ENCODE measurements at places on chromosomes 16 and 17.

GRCh38 chr16:85286066-85286831, 174.0 kb upstream of the CIBAR2 start:
- no peak for DNase-seq

DNA sequence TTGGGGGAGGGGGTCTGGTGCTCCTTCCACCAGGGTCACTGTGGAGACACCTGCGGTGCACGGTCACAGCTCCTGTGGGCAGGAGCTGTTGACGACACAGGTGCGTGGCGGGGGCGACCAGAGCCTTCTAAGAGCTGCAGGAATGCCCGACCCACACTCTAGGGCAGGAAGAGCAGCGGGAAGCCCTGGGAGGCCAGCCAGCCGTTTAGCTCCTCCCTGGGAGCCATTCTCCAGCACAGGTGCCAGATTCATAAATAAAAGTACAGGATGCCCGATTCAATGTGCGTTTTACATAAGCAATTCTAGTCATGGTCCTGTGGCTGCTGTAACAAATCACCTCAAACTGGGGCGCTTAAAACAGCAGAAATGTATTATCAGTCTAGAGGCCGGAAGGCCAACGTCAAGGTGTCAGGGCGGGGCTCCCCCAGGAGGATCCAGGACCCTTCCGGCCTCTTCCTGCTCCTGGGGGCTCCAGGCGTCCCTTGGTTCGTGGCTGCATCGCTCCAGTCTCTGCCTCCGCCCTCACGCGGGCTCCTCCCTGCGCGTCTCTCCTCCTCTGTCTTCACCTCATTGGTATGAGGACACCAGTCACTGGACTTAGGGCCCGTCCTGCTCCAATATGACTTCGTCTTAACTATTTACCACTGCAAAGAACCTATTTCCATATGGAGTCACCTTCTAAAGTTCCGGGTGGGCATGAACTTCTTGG, 155.4 kb downstream of the FOXL1 start:
- DNase-seq, result no peak

- no peak for DNase-seq
These were observed 4.6 kb upstream of the PIEZO1 start for GRCh38 chr16:88789594-88789993.

GRCh38 chr16:17748044-17748719, 277.4 kb upstream of the XYLT1 start:
- DNase-seq, result no peak

DNA sequence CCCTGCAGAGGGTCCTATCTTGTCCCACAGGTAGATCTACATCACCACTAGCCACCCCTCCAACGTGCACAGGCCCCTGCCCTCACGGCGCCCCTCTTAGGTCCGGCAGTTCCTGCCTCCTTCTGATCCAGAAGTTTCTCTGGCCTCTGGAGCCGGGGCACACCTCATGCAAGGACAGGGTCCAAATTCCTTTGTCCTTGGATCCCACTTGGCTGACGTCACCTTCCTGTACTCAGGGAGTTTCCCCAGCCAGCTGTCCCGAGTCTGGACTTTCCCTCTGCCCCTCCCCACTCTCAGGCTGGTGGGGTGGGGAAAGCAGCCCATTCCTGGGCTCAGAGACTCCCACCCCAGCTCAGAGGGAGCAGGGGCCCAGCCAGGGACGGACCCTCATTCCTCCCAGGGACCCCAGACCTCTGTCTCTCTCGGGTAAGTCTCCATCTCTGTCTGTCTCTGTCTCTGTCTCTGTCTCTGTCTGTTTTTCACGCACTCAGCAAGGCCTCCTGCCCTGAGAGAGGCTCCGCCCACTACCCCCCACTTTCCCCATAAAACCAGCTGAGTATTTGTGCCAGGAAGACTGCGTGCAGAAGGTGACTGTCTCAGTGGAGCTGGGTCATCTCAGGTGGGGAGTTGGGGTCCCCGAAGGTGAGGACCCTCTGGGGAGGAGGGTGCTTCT, at the start of gene IL32:
TSS of gene IL32 (plus strand) at position 572 of the 673 bp plus-strand sequence. CDS start 172 bp downstream, outside the sequence.
- DNase-seq, result peak; percentile 66

- DNase-seq, result no peak
These were observed 17.0 kb downstream of the RPTOR start for GRCh38 chr17:80561541-80562114.

DNA sequence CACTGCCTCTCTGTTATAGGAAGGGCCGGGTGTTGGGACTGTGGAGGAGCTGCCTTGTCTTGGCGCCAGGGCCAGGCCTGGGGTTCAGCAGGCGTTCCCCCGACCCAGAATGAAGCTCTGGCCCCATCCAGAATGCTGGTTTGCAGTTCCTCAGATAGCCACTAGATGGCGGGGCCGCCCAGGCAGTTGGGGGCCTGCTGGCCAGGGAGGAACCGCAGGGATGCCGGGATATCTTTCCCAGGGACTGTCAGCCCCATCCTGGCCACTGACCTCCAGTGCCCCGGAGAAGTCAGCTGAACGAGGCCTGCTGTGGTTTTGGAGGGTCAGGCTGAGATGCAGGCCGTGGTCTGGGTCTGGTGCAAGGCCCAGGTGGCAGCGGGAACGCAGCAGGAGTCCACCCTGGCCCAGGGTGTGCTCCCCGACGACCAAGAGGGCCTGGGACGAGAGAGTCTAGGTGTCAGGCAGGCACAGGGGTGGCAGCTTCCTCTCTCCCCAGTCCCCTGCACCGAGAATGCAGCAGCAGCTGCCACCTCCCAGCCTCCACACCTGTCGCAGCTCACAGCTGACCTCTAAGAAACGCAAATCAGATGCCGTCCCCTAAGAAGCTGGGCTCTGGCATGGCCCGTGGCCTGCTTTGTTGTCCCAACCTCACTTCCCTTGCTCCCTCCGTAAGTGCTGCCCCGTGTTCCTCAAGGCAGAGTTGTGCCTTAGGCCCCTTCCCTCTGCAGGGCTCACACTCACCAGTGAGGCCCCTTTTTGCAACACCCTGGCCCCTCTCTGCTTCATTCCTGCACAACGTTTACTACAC, 51.2 kb downstream of the RMI2 start:
- peak; percentile 57 for DNase-seq

DNA sequence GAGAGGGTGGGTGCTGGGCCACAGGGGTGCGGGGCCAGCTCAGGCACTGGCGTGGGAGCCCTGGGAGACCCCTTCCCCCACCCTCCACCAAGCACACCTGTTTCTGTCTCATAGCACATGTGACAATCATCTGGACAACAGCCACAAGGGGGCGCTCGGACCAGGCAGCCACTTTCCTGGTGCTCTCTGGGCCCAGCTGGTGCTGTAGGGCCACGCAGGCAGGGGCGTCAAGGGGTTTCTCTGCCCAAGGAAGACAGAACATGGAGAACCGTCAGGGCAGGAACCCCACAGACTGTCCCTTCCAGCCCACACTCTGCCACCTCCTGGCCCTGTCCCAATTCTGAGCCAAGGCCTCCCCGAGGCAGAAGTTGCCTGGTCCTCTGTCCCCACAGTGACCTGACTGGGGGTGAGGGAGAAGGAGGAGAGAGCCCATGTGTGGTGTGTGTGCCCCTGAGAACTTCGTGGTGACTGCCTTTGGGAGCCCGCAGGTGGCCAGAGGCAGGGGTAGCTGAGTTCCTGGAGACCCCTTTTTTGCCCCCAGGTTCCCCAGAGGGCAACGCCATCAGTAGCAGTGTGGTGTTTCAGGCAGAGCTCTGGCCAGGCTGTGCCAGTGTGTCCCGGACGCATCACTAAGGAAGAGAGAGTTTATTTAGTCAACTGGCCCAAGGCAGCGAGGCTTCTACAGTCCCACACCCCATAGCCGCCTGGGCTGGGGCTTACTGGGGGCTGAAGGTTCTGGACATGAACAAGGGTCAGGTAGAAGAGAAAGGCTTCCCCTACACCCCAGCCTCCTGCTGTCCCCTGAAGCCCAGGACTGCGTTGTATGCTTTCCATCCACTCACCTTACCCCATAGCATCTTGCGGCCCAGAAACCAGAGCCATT, 3.1 kb upstream of the SETD6 start:
- peak; percentile 88 for DNase-seq

DNA sequence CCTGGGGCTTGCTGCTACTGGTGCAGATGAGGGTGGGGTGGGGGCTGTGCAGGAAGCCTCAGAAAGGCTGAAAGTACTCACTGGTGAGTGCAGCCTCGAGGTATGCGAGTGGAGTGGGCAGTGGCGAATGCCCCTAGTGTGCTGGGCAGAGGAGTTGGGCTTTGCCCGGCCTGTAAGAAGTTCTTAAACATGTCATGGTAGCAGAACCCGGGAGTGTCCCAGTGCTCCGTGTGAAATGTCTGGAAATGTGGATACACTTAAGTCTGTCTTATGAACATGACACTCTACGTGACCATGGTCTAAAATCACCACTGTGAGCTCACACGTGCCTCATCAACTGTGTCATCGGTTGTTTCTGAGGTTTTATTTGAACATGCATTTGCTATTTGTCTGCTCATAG, 1.7 kb downstream of the SMTNL2 start:
- DNase-seq, result no peak

DNA sequence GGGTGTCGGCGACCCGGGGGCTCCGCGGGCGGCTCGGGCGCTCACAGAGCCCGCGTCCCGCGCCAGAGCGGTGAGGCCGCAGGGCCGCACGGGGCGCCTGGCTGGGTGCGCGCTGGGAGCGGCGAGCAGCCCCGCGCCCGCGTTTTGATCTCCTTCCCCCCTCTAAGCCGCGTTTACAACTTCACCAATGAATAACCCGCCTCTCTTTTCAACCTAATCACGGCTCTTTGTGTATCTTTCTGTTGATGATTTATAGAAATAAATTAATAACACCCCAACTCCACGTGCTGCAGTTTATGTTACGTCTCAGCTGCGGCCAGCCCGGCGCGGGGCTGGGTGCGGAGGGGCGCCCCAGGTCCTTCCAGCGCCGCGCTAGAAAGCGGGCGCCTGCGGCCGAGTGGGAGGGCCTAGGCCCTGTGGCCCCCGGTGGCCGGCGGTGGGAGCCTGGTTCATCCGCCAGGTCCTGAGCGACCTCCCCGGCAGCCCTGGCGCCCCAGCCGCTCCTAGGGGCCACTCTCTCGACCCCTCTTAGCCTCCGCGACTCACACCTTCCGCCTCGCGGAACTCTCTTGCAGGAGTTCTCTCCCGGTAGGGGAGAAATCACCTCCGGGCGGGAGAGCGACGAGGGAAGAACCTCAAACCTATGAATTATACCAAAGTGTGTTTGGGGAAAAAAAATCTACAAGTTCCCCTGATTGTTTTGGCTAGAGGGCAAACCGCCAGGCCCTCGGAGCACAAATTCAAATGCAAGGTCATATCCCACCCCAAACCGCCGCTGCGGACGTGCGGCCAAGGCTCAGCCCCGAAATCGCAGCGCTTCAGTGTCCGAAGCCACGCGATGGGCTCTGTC, 1.9 kb downstream of the HNF1B start:
- DNase-seq, result no peak

DNA sequence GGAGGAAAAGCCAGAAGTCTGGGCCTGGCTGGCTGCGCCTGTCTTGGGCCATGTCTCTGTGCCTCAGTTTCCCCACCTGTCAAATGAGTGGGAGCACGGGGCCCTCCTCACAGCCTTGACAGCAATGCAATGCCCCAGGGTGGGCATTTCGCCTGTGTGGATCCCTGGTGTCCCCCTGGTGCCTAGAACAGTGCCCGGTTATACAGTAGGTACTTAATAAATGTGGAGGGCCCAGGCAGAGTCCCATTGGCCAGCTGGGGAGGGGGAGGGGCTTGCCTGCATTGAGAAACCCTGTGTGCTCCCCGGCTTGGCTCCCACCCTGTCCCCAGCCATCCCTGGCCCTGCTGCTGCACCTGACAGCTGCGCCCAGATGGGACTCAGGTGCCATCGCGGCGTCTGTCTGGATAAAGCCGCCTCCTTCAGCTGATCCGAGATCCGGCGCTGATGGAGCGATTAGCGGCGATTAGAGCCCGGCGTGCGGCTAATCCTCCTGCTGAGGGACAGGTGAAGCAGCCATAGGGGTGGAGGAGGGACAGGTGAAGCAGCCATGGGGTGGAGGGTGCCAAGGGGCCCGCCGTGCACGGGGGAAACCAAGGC, 12.4 kb downstream of the ZFPM1 start:
- no peak for DNase-seq

GRCh38 chr17:62112229-62112628, 47.2 kb upstream of the MED13 start:
- DNase-seq, result no peak

DNA sequence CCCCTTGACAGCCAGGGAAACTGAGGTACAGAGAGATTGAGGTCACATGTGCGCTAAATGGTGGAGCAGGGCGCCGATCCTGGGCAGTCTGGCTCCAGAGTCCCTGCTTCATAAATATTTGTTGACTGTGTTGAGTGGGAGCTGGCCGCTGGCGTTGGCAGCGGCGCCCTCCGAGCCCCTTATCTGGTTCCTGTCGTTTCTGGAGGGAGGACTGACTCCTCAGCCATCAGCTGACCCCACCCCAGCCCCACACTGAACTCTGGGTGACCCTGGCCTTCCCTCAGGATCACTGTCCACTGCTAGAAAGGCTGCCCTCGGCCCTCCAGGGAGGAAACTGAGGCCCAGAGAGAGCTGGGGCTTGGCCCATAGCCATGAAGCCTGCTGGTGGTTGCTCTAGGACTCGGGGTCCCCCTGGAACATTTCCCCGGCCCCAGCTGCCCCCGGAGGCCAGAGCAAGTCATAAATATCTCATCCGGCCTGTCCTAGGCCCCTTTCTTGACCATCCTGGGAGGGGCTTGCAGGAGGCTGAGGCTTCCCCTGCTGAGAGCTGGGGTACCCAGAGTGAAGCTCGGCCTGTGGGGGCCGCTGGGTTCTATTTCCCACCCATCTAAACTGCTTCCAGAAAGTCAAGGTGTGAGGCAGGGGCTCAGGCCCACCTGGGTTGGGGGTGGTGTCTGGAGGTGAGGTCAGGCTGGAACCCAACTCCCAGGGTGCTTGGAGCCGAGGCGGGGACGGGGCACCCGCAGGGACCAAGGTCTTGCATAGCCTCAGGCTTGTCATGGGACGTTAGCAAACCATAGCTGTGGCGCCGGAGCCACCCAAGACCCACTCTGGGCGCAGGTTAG, 51.7 kb upstream of the GSE1 start:
- no peak for DNase-seq

GRCh38 chr17:15377200-15377599, 35.8 kb upstream of the TEKT3 start:
- no peak for DNase-seq

GRCh38 chr17:28575126-28575795, 1.4 kb downstream of the ALDOC start:
- DNase-seq, result no peak

DNA sequence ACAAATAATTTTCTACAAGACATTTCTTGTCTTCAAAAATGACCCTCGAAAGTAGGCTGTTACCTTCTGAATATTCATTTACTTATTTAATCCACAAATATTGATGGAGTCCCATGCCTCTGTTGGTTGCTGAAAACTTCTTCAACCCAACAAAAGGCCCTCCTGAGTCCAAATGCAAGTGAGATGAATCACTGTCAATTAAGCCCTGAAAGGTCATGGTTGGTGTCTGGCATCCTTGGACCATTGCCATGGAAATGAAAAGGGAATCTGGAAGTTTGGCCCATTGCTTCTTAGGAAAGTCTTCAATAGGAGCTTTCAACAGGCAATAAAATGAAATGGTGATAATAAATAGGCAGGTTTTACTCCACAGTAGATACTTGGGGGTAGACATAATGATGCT, 364.7 kb upstream of the DYNLRB2 start:
- no peak for DNase-seq

Measured in activated CD4-positive, alpha-beta T cell treated with anti-CD3 and anti-CD28 coated beads for 24 hours (primary cell).